Sigmoid colon (tissue), 7 donors: ENCODE measurements at places on chromosomes 2 and 18. TPM values are rescaled to one million over a fixed set of nuclear protein-coding genes. Genes with fewer than 3 reads are reported as not detected.
A peak's percentile ranks its signal among the peaks of the same experiment; 100 is the strongest.

- H3K27me3 ChIP-seq = no peaks in the 10 kb centered on the region
- no peaks in the 10 kb centered on the region for H3K36me3 ChIP-seq
- H3K27ac ChIP-seq = no peak overlapping the region
- no peak for DNase-seq
Measured at GRCh38 chr18:49123431-49123830, 172.7 kb upstream of the SMAD7 start.

GRCh38 chr2:68789603-68790002 lies 55.0 kb downstream of the ARHGAP25 start:
- no peak overlapping the region for H3K27ac ChIP-seq
- no peaks in the 10 kb centered on the region for H3K36me3 ChIP-seq
- no peaks in the 10 kb centered on the region for H3K4me1 ChIP-seq
- no peaks in the 10 kb centered on the region for H3K27me3 ChIP-seq
- H3K4me3 ChIP-seq = no peak overlapping the region
- DNase-seq = no peak

DNA sequence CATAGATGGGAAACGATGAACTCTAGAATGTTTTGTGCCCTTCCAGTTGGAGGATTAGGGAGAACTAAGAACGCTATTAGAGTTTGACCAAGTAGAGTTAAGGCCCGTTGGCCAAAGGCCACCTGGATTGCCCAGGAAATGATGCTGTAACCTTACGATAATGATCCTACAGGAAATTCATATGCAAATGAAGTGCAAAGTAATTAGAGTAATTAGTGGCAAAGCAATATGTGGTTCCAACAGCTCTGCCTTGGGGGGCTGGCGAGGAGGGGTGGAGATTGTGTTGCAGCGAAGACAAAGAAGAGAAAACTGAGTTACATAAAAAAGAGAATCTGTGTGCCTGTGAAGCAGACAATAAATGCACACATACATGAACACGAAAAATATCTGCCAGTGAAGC lies 61.5 kb upstream of the BOD1L2 start:
- H3K36me3 ChIP-seq = no peaks in the 10 kb centered on the region
- H3K27ac ChIP-seq = no peak overlapping the region
- no peak overlapping the region for H3K4me3 ChIP-seq
- H3K4me1 ChIP-seq = no peaks in the 10 kb centered on the region

- H3K27ac ChIP-seq = no peak overlapping the region
- no peaks in the 10 kb centered on the region for H3K36me3 ChIP-seq
- no peaks in the 10 kb centered on the region for H3K27me3 ChIP-seq
- DNase-seq = no peak
- H3K4me1 ChIP-seq = no peaks in the 10 kb centered on the region
- no peak overlapping the region for H3K4me3 ChIP-seq
Measured at GRCh38 chr2:39160982-39161381, 40.1 kb upstream of the SOS1 start.

GRCh38 chr2:37622450-37623100 lies 48.9 kb downstream of the CDC42EP3 start:
- peaks cover 20% of the 10 kb centered on the region for H3K4me1 ChIP-seq
- DNase-seq = no peak
- no peak overlapping the region for H3K4me3 ChIP-seq
- no peaks in the 10 kb centered on the region for H3K36me3 ChIP-seq

GRCh38 chr2:72993147-72993932 lies 76.0 kb downstream of the EMX1 start:
- H3K27ac ChIP-seq = no peak overlapping the region
- no peak overlapping the region for H3K4me3 ChIP-seq
- peak; percentile 35 for DNase-seq
- peaks cover 12% of the 10 kb centered on the region for H3K36me3 ChIP-seq
- no peaks in the 10 kb centered on the region for H3K27me3 ChIP-seq

ANXA4 gene
- 33.3 TPM for total RNA-seq

GRCh38 chr2:203019142-203019541 lies 4.5 kb downstream of the NBEAL1 start:
- H3K27ac ChIP-seq = peak overlapping the region; percentile 11
- no peaks in the 10 kb centered on the region for H3K36me3 ChIP-seq
- no peaks in the 10 kb centered on the region for H3K27me3 ChIP-seq
- H3K4me3 ChIP-seq = peak overlapping the region; percentile 85
- no peak for DNase-seq

DNA sequence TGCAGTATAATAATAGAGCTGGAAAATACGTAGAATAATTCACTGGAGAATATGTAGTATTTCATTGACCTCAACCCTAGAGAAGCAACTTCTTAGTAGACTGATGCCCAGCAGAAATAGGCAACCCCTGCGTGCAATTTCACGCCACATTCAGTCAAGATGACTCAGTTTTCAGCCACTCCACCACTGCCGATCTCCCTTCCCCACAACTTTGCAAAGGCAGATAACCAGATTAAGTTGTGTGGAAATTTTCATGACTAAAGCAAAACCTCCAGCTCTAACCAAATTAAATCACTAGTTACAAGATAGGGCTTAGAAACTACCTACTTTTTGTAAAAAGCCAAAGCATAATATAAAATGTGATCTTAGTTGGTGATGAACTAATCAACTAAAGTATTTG lies 63.3 kb upstream of the STK17B start:
- DNase-seq = no peak
- no peaks in the 10 kb centered on the region for H3K36me3 ChIP-seq

EML6 gene
- 1.9 TPM for total RNA-seq

ECEL1 gene
- 0.71 TPM for total RNA-seq

ADGRF3 gene
- not detected for total RNA-seq

- H3K4me3 ChIP-seq = no peak overlapping the region
- peak overlapping the region; percentile 16 for H3K27ac ChIP-seq
- H3K36me3 ChIP-seq = no peaks in the 10 kb centered on the region
- no peak for DNase-seq
Measured at GRCh38 chr18:42414756-42415454, 459.9 kb downstream of the PIK3C3 start.

DNA sequence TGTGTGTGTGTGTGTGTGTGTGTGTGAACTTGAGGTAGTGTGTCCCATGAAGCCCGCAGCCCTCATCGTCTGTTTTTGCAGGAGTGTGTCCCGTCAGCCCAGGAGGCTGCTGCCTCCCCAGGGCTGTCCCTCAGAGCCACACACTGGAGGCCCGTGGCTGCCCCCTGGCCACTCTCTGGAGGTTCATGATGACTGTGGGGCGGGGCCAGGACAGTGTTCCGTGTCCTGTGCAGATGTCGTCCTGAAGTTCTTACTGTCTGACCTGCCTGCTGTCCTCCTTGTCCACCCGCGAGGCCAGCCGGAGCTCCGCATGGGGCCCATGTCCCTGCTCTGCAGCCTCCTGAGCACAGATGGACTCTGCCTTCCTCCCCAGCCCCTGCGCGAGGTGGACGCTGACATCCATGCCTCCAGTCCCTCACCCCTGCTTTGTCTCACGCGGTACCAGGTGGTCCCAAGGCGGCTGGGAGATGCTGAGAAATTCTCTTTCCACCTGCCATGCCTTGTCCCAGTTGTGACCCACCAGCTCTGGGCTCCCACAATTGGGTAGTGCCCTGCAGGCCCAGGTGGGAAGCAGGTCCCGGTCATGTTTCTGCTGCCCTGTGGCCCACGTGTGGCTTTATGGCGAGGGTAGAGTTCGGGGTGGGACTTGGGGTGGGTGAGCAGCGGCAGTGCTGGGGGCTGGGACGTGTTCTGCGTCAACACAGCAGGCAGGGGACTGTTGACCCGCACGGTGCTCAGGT lies 92.8 kb downstream of the NFATC1 start:
- peaks cover 27% of the 10 kb centered on the region for H3K4me1 ChIP-seq
- no peaks in the 10 kb centered on the region for H3K27me3 ChIP-seq
- DNase-seq = no peak
- H3K4me3 ChIP-seq = no peak overlapping the region
- H3K27ac ChIP-seq = no peak overlapping the region
- peaks cover 17% of the 10 kb centered on the region for H3K36me3 ChIP-seq

- H3K36me3 ChIP-seq = no peaks in the 10 kb centered on the region
- H3K27ac ChIP-seq = no peak overlapping the region
- no peaks in the 10 kb centered on the region for H3K4me1 ChIP-seq
- H3K27me3 ChIP-seq = no peaks in the 10 kb centered on the region
Measured at GRCh38 chr2:116719836-116720235, 1094.7 kb upstream of the DDX18 start.

PLCD4 gene
- 42.4 TPM for total RNA-seq

GRCh38 chr2:200177971-200178911 lies 128.3 kb upstream of the SPATS2L start:
- H3K4me3 ChIP-seq = no peak overlapping the region
- no peak for DNase-seq
- H3K4me1 ChIP-seq = no peaks in the 10 kb centered on the region
- no peaks in the 10 kb centered on the region for H3K36me3 ChIP-seq

REG3A gene
- not detected for total RNA-seq

- peaks cover 76% of the 10 kb centered on the region for H3K27me3 ChIP-seq
- H3K4me1 ChIP-seq = peaks cover 47% of the 10 kb centered on the region
- no peak overlapping the region for H3K27ac ChIP-seq
- H3K4me3 ChIP-seq = no peak overlapping the region
- H3K36me3 ChIP-seq = no peaks in the 10 kb centered on the region
- DNase-seq = no peak
Measured at GRCh38 chr2:236171680-236172254, 3.6 kb upstream of the GBX2 start.

DNA sequence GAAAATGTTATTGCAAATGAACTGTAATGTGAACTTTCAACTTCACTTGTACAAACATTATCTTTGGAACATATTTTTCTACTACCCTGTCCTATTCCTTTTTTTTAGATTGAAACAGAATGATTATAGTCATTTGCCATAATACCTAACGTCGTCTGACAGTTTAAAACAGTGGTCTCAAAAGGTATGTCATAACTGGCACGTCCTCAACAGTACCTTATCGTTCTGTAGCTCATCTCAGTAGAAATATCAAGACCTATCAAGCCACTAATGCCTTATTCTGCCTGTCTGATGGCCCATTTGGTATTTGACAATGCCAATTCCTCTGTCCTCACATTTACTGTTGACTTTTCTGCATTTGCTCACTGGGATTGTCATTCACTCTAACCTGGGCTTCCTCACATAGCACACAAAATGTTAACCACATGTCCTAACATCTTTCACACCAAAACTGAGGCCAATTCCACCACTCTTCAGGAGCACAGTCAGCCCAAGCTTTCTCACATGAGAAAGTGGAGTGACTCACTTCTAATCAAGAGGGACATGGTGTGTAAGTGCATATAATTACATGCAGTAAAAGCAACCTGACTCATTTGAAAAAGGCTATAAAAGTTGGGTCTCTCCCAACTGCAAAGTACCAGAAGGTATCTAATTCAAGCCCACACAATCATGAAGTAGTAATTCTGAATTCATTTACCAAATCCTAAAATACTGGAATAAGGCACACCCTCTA lies 34.8 kb downstream of the DNER start:
- H3K36me3 ChIP-seq = no peaks in the 10 kb centered on the region
- no peak overlapping the region for H3K27ac ChIP-seq
- no peak overlapping the region for H3K4me3 ChIP-seq
- DNase-seq = no peak

GRCh38 chr2:43224571-43225092 lies 1.8 kb downstream of the ZFP36L2 start:
- peaks cover 30% of the 10 kb centered on the region for H3K36me3 ChIP-seq
- H3K27me3 ChIP-seq = no peaks in the 10 kb centered on the region
- peak overlapping the region; percentile 93 for H3K4me3 ChIP-seq
- H3K4me1 ChIP-seq = peaks cover 56% of the 10 kb centered on the region

- no peaks in the 10 kb centered on the region for H3K4me1 ChIP-seq
- no peaks in the 10 kb centered on the region for H3K27me3 ChIP-seq
- no peak overlapping the region for H3K27ac ChIP-seq
- no peaks in the 10 kb centered on the region for H3K36me3 ChIP-seq
- H3K4me3 ChIP-seq = no peak overlapping the region
- DNase-seq = no peak
Measured at GRCh38 chr2:240892356-240892755, 3.6 kb downstream of the MAB21L4 start.

MYO5B gene
- 3.0 TPM for total RNA-seq

DNA sequence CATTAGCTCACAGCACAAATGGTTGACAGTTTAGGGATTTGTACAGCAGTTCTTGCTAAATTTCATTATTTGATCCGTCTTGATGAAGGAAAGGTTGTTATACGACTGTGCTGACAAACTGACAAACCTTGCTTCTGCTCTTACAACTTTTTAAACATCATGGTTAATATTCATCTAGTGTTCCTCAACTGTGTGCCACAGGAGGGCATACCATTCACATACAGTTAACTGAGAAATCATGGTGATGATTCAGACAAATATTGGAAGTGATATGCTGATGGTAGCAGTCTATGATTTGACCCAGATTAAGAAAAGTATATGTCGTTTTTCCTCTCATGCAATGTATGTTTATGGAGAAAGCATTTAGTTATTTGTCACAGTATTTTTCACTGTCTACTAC lies 129.8 kb upstream of the FSIP2 start:
- DNase-seq = no peak
- H3K27ac ChIP-seq = no peak overlapping the region
- no peaks in the 10 kb centered on the region for H3K36me3 ChIP-seq
- no peaks in the 10 kb centered on the region for H3K27me3 ChIP-seq

DNA sequence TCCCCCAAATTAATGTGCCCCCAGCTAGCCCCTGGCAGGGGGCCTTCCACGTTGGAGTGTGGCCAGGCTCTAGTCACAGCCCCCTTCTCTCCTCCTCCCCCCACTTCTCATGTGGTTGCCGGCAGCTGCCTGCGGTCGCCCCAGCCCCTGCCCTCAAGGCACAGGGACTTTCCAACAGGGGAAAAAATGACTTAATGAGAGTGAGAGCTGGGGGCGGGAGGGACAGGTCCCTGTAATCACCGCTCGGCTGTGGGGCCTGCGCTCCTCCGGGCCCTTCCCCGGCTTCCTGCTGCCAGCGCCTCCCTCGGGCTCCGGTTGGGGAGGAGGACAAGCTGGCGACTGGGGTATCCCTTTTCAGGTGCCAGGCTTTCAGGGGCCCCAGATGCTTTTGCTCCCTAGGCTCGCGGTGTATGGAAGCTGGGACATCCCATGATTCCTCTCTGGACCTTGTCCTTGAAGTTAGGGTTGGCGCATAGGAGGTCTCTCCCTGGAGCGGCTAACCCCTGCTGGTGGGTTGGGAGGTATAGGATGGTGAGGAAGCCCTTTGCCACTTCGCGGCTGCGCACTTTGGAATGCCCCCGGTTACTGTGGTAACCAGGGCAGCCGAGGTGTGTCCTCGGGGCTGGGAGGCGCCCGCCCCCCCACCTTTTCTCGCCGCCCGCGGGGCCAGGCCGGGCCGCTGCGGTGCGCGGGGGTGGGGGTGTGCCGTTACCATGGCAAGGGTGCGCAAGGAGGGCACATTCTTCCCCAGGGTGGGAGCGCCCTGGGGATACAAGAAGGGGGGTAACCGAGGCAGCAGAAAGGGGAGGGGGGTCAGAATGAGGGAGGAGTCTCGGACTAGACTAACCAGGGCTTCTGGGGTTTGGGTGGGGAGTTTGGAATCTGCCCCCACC lies 16.1 kb downstream of the WNT10A start:
- no peak overlapping the region for H3K27ac ChIP-seq
- H3K36me3 ChIP-seq = no peaks in the 10 kb centered on the region
- peaks cover 42% of the 10 kb centered on the region for H3K27me3 ChIP-seq
- H3K4me3 ChIP-seq = no peak overlapping the region
- H3K4me1 ChIP-seq = peaks cover 35% of the 10 kb centered on the region

VWA3B gene
- not detected for total RNA-seq

GRCh38 chr2:43605079-43605655 lies 9.3 kb upstream of the THADA start:
- no peaks in the 10 kb centered on the region for H3K4me1 ChIP-seq
- H3K36me3 ChIP-seq = no peaks in the 10 kb centered on the region
- no peak for DNase-seq
- H3K27me3 ChIP-seq = no peaks in the 10 kb centered on the region

PLA2R1 gene
- total RNA-seq = 12.2 TPM

- DNase-seq = no peak
- no peaks in the 10 kb centered on the region for H3K4me1 ChIP-seq
- no peaks in the 10 kb centered on the region for H3K27me3 ChIP-seq
Measured at GRCh38 chr2:165149439-165149838, 54.4 kb downstream of the SCN3A start.
